ENCODE measurements at places on chromosomes 5 and 9.
A peak's percentile ranks its signal among the peaks of the same experiment; 100 is the strongest.

- DNase-seq = peak; percentile 78
These were observed 89.6 kb downstream of the RAPGEF1 start for GRCh38 chr9:131650254-131650653.

GRCh38 chr9:113398796-113399195 is 2.3 kb downstream of the ALAD start:
- DNase-seq = no peak

- peak; percentile 99 for DNase-seq
These were observed 91.5 kb upstream of the DNAH5 start for GRCh38 chr5:14035859-14036503.

DNA sequence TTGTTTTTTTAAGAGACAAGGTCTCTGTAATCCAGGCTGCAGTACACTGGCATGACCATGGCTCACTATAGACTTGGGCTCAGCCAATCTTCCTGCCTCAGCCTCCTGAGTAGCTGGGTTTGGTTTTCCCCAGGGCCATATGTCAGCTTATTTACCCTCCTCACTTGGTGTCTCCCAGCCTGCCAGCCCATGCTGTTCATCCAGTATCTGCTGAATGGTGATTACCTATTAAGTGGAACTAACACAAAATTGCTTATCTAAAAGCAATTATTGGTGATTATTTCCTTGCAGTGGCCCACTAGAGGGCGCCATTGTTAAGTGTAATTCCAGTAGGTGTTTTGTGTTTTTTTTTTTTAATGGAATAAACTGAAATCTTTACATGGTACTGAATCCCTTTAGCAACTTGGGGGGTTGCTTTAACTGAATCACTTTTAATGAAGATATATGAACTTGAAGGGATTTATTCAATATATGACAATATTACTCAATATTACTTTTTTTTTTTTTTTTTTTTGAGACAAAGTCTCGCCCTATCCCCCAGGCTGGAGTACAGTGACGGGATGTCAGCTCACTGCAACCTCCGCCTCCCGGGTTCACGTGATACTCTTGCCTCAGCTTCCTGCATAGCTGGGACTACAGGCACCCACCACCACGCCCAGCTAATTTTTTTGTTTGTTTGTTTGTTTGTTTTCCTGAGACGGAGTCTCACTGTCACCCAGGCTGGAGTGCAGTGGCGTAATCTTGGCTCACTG is 13.8 kb downstream of the EXOSC2 start:
- peak; percentile 75 for DNase-seq

- DNase-seq = no peak
These were observed 6.8 kb downstream of the PLGRKT start for GRCh38 chr9:5430912-5431311.

- DNase-seq = no peak
These were observed 1.3 kb upstream of the PLPP7 start for GRCh38 chr9:131288217-131288616.

DNA sequence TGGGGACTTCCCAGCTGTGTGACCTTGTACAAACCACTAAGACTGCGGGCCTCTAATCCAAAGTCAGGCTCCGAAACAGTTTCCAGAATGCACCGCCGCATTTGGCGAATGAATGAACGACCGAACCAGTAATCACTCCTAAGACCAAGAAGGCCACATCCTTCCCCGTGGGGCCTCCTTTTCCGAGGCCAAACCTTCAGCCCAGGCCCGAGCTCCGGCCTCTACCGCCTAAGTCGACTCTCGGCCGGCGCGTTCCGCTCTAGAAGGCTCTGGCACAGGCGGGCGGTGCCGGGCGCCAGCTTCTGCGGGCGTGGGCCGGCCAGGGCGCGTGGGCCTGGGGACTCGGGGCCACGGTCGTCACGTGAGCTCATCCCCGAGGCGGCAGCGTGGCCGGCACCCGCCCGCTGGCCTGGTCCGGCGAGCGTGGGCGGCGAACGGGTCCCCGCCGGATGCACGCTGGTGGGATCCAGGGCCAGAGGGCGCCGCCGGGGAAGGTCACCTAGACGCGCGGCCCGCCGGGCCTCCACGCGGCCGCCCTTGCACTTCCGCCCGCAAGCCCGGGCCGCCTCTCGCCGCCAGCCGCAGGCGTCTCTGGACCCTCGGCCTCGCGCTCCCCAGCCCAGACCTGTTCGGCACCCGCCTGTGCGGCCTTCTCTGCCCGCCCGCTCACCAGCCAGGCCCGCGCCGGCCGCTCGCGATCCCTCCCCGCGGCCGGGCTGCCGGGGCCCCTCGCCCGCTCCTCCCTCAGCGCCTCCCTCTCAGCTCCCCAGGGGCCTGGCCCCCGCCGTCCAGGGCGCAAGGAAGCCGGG is 754 bp downstream of the VDAC1 start:
- DNase-seq = peak; percentile 35

DNA sequence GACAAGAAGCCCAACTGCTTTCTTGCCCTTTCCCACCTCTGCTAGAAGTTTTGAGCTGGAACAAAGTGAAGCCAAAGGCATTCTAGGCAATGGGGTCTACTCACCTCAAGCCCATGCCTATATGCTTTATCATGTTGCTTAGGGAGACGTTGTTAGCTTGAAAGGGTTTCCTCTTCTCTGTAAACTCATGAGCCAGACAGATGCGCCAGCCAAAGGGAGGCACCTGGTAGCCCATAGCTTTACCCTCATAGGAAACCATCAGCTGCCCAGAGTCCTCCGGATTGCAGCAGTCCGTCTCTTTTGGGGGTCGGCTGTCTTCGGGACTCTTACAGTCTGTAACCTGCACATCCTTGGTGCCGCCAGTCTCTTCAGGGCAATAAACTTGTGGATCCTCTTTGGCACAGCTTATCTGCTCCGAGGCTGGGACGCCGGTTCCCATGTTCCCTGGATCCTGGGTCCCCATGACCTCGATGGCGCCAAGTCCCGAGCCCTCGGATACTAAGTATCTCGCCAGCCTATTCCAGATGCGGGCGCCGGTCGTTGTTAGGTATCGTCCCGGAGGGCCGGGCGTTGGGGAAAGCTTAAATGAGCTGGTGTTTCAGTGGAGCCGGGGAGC is 678 bp downstream of the GBA2 start:
- no peak for DNase-seq

DNA sequence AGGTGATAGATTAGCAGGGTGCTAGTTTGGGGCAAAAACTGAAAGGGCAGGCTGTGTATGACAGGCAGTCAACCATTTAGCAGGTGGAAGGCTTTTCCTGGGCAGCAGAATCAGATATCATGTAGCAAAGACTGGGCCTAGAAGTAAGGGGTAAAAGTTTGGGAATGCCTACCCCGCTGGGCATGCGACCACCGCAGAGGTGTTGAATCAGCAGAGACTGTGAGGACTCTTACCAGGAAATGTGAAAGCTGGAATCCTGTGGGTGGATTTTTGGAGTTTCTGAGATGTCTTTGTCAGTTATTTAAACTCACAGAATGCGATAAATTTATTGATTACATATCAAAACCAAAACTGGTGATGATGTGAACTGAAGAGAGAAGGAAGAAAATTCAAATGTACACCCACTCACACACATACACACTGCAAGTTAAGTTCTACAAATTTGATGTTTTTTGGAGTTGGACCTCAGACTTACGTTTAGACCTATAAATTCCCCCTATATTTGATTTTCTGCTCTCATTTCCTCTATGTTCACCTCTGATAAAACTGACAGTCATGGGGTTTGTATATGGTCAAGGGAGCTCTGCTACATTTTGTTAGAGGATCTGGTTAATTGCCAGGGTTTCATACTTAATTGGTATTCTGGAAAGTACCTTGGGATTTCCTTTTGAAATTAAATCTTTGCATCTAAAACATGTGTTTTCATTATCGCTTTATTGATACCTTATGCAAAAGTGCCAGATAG is 333.6 kb downstream of the CSNK1G3 start:
- DNase-seq = no peak
